ENCODE measurements at places on chromosomes 7 and 10.

- DNase-seq: peak; percentile 40
These were observed 502.4 kb downstream of the GRID1 start for GRCh38 chr10:85864173-85864549.

DNA sequence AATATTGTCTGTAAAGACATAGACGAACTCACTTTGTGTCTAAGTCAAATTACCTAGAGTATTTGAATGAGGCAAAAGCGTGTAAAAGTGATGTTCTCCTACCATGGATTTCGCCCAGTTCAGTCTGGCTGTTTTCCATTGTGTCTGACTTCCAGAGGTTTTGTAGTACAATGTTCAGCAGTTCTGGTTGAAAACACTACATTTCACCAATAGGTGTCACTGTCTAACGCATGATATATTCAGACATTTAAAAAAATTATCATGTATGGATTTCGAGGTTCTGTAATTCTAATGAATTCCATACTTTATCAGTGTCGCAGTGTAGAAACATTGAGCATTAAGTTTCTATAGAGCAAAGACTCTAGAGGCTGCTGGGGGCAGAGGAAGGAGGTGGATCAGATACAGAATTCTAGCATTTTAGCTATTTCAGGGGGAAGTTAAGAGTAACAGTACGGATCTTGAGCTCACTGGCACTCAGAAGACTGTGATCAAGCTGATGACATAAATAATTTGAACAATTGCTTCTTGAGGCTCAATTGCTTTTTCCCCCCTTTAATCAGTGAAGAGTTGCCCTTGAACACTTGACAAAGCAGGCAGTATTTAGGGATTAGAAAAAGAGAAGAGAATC, 196.9 kb upstream of the RHOBTB1 start:
- DNase-seq: no peak

GRCh38 chr7:36171503-36171902, 18.4 kb downstream of the EEPD1 start:
- DNase-seq: no peak

GRCh38 chr7:114929570-114929969, 7.7 kb downstream of the MDFIC start:
- no peak for DNase-seq

GRCh38 chr7:143015926-143016490, 10.9 kb downstream of the OR9A2 start:
- no peak for DNase-seq

- DNase-seq: no peak
These were observed 320.8 kb upstream of the NRP1 start for GRCh38 chr10:33655165-33655815.

DNA sequence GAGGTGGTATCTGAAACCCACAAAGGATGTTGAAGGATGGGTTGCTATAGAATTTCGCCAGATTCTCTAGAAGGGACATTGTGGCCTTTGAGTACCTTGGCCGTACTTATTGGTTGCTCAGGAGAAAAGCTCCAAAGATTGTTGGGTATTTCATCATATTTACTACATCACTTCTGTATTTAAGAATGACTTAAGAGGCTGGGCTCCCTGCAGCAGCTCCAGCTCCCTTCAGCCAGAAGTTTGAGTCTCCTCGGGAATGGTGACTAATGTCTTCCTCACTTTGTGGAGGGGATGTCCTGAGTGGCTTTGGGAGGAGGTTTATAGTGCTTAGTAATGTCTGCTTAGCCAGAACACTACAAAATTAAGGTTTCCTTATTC, 18.1 kb downstream of the MINDY4 start:
- no peak for DNase-seq

GRCh38 chr7:140653319-140654108, 12.9 kb upstream of the DENND2A start:
- DNase-seq: peak; percentile 73

DNA sequence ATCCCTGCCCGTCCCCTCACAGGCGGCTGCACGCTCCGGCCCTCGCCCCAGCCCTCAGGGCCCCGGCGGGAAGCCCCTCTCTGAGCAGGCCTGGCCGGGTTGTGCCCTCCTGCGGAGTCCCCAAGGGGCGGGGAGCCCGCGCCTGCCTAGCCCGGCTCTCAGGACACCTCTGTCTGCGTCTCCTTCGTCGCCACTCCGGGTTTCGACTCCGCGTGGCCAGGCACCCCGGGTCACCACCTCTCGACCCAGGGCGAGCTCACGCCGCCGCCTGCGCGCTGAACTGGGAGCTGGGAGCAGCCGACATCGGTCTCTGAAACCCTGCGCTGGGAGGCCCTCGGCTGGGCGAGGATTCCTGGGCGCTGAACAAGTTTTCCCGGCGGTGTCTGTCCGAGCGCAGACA, 6.2 kb upstream of the OGDHL start:
- peak; percentile 51 for DNase-seq

GRCh38 chr10:17380016-17380415, 74.4 kb downstream of the ST8SIA6 start:
- DNase-seq: no peak

DNA sequence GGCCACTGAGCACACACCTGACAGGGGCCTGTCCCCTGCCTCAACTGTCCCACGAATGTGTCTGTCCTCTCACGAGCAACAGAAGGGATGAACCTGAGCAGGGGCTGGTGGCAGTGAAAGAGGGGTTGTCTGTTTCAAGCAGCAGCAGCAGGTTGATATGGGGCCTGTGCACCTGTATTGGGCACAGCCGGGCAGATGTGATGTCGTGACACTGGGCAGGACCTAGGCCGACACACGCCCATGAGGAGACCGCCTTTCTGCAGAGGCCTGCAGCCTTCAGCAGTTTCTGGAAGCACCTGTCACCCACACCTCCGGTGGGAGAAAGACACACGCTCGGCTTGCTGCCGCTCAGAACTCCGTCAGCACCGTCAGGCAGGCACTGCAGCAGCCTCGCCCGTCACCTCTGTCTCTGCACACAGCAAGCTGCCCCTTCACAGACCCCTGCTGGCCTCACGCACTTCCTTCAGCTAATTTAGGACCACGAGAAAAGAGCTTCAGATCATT, 48.5 kb downstream of the AMZ1 start:
- DNase-seq: no peak

- DNase-seq: no peak
These were observed 147.7 kb upstream of the SLC26A5 start for GRCh38 chr7:103593691-103594090.

DNA sequence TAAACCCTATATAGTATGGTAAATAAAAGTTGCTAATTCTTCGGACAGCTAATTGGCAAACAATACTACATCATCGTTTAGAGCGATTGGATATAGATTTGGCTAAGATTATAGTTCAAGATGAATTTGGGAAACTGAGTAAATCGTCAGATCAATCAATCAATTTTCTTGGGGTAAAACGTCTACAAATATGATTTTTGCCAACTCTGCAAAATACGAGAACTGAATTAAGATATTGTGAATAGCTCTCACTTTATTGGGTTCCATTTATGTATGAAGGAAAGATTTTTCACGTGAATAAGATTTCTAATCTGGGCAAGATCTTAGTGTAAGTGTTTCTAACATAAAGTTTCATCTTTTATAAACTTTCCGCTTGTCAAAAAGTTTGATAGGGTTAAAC, 132.9 kb upstream of the AGR3 start:
- DNase-seq: no peak

GRCh38 chr7:116518961-116519360, 5.9 kb upstream of the CAV1 start:
- DNase-seq: no peak

DNA sequence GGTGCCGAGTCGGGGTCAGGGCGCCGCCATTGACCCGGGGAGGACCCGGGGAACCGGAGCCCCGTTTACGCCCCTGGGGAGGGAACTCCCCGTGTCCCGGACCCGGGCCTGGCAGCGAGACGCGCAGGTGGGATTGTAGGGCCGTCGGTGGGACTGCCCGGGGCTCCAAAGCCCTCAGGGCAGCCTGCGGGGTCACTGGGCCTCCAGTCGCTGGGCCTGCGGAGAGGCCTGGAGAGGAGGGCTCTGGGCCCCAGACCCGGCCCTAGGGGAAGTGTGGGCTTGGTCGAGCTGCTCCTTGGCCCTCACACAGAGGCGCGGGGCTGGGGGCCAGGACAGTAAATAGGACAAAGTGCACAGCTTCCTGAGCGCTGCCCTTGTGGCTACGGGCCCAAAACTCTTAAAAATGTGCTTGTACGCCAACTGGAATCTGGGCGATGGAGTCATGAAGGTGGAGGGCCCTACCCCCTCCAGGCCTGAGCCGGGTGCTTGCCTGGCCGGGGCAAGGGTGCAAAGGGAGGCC, 657 bp downstream of the ECHDC3 start:
- no peak for DNase-seq

DNA sequence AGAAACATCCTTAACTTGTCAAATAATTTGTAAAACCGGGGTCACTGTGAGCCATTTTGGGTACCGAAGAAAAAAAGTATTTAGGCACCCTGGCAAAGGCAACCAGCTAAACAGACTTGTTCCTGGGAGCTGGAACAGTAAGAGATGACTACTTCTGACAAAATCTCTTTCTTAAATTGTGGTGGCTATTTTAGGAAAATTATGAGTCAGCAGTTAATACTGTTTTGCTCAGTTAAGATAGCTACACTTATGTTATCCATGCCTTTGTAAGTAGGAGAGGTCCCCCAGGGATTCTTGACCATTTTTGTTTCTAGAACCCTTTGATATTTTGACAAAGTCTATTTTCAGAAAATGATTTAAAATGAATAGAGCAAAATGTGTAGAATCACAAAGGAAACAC, 68.7 kb downstream of the TAX1BP1 start:
- DNase-seq: no peak

- no peak for DNase-seq
These were observed 131.8 kb upstream of the PALS2 start for GRCh38 chr7:24441314-24442027.

DNA sequence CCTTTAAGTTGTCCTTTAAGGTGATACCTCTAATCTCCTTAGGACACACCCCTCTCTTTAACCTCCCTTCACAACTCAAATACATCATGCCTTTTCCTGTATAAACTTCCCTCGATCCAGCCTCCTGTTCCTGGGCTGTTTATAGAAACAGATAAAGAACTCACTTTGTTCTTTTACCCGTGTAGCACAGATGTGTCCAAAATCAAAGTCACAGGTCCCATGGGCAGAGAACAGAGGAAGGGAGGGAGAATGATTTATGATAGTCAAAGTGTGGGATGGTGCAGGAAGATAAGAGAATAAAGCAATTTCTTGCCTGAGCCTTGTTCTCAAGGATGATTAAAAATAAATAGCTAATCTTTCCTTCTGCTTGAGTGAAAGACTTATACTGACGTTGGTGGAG, 50.3 kb upstream of the CABCOCO1 start:
- no peak for DNase-seq

- DNase-seq: no peak
These were observed 14.3 kb upstream of the CUL1 start for GRCh38 chr7:148684289-148684830.

- DNase-seq: no peak
These were observed 573.9 kb downstream of the GATA3 start for GRCh38 chr10:8628351-8628750.

DNA sequence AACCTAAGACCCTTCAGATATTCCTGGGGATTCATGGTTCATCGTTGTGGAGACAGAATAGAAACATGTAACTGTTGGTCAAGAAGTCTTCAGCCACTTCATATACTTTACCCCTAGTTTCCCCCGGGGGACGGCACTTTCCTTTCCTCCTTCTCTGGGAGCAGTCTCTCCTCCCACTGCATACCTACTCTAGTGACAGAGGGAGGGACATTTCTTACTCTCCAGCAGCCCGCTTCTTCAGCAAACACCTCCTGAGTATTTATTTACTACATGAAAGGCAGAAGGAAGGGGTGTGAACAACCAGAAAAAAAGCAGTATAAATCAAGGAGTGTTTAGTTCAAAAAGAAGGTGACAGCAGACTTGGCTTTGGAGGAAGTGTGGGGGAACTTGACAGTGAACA, 69.0 kb downstream of the LHFPL3 start:
- DNase-seq: no peak

DNA sequence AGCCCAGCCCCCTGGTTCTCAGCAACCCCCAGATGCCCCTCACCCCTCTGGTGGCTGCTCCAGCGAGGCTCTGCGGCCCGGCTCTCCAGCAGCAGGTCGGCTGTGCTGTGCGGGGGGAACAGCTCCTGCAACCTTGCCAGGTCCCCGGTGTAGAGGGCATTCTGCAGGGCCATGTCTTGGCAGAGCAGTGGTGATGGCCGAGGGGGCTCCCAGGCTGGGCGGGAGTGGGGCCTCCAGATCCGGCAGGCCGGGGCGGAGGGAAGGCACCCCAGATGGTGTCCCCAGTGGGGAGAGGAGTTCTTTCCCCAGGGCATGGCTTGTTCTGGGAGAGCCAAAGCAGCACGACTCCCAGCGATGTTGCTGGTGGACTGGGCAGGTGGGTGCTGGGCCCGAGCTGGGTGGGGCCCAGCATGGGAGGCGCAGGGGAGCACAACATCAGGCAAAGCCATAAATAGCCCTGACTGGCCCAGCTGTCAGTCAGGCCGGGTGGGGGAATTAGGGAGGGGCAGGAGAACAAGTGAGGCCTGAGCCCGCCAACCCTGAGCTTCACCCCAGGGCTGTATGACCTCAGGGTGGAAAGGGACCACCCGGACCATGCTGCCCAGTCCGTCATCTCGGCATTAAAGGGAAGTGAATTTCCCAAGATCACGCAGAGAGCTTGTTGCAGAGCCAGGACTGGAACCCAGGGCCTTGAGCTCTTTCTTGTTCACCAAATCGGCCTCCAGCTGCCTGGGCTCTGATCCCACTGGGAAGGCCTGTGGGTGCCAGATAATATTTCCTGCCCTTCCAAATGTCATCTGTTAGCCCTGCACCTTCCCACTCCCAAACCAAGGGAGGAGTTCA, 580 bp upstream of the ASB10 start:
- no peak for DNase-seq

DNA sequence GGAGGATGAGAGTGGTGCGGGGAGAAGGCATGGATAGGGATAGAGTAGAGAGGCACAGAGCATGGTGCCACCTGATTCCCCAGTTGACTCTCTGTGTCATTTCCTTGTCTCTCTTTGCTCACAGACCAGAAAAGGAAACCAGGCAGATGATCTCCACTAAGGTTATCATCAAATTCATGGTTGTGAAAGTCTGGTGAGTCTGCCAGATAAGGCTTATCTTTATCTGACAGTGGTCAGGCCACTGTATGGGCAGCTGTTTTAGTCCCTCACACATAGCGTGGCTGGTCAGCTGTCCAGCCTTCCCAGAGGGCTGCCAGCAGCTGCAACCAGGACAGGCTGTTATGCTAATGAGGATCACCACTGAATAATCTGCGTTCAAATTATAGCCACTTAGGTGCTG, 99.0 kb downstream of the ADRA2A start:
- DNase-seq: no peak

DNA sequence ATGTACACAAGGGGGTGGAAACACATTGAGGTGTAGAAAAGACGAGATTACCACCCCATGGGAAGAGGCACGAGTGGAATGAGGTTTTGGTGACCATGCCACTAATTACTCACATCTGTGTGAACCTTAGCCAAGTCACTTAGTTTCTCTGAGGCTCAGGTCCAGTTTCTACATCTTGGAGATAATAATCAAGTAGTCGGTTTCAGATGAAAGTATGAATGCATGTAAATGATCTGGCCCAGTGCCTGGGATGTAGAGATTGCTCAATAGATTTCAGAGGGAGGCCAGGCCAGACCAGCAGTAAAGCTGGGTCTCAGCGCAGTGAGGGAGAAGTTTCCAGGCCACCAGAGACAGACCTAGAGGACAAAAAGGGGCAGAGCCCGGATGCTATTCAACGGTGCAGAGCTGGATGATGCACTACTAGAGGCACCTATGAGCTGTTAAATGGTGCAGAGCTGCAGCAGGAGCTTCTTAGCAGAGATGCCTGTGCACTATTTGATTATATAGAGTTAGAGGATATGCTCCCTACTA, 725.1 kb downstream of the GRID1 start:
- DNase-seq: no peak

Data from ecto neural progenitor cell (in vitro differentiated cells).